Fibroblast of lung (primary cell): ENCODE measurements at places on chromosomes 1 and 21.

DNA sequence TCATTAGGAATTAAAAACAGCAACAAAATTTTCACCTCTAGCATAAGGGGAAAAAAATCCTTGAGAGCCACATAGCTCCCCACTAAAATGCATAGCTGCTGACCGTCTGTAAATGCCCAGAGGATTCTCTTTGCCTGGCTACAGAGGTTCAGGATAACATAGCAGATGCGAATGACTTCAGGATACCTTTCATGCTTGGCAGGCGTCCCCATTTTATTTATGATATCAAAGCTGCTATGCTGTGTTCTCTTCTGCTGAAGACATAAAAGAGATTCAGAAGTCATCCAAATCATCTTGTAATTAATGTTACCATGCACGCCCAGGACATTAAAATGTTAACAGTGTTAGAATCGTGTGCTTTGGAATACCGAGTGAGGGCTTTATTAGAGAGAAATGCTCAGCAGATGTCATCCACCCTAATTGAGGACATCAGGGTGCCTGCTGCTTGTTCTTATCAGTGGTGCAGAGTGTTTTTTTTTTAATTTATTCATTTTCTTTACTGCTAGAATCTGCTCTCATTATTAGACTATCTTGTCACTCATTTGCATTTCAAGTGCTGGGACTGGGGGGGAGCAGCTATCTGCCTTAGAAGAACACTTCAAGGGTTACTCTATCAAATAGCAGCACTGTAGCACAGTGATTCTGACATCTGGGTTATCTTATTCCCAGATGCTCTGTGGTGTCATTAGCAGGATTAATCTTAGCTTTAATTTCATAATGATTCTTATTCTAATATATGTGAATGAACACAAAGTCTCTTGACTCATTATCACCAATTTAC, 139.5 kb downstream of the ZNF326 start:
- DNase-seq = no peak

GRCh38 chr1:157542676-157543075, 9.6 kb downstream of the FCRL5 start:
- no peak for DNase-seq

DNA sequence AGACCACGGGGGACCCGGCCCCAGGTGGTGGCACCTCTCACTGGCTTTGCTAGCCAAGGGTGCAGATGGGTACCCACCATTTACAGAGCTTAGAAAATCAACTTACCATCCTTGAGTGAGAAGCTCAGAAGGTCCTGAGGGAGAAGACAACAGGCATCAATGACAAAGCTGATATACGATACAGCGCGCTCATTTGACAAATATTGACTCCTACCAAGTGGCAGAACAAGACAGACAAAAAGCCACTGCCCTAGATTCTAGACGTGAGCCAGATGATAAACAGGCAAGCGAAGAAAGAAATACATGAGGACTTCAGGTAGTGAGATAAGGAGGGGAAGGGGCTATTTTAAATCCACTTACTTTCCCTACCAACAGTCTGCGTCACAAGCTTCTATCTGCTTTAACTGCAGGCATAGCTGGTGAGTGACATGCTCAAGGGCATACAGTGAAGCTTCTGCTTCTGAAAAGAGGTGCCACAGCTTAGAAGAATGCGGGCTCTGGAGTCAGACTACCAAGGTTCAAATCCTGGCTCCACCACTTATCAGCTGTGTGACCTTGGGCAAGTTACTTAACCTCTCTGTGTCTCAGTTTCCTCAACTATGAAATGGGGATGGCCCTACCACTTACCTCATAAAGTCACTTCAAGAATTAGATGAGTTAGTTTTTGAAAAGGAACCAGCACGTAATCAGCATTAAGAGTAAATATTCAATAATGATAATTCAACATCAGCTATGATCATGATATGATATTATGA, 29.1 kb downstream of the TMCO4 start:
- no peak for DNase-seq

GRCh38 chr1:18603212-18603852, 27.3 kb upstream of the PAX7 start:
- DNase-seq = no peak

GRCh38 chr1:220045356-220046051, 801 bp downstream of the EPRS1 start:
- peak; percentile 14 for DNase-seq

DNA sequence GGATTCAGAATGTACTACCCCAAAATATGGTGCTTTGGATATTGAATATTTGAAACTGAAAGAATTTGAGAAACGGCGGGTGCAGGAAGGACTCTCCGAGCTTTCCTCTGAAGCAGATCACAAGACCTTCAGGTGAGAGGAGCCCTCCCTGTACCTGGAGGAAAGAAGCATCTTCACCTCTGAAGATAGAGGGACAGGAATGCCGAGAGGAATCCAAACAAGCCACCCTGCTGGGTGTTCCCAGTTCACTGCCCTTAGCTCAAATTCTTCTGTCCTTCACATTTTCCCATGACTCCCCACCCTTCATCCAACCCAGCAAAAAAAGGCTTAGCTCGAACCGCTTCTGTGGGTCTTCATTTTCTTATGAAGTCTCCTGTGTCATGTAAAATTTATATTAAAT, 18.2 kb upstream of the PADI2 start:
- DNase-seq = no peak
